ENCODE measurements at places on chromosomes 4 and X.

DNA sequence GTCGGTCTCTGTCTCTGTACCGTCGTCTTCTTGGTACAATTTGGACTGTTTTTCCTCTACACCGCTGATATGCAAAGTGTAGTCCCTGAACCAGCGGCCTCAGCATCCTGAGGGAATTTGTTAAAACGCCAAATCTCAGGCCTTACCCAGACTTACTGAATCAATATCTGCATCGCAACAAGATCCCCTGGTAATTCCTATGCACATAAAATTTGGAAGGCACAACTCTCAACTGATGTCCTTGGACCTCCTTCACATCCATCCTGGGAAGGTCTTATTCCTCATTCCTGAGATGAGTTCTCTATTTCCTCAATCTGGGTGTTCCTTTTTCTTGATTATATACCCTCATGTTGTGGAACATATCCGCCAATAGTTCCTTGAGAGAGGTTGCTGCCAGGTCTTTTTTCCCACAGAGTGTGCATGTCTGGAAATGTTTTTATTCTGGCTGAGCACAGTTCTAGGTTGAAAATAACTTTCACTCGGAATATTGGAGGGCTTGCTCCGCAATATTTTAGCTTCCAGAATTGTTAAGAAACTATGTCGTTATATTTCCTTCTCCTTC lies 738 bp upstream of the HPF1 start:
- no peak for DNase-seq

DNA sequence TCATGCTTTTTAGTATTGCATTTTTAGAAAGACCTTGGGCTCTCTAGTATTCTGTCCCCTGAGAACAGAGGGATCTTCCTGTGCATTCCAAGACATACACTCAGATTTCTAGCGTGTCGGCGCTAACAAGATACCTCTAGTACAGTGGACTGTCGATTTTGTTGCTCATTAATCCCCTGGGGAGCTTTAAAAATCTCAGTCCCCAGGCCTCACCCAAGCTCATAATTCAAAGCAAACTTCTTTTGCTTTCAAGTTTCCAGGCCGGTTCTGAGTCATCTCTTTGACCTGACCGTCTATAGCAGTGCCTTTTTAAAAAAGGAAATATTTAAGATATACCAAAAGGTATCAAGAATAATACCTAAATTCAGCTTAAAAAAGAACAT lies 137.0 kb downstream of the AMMECR1 start:
- no peak for DNase-seq

DNA sequence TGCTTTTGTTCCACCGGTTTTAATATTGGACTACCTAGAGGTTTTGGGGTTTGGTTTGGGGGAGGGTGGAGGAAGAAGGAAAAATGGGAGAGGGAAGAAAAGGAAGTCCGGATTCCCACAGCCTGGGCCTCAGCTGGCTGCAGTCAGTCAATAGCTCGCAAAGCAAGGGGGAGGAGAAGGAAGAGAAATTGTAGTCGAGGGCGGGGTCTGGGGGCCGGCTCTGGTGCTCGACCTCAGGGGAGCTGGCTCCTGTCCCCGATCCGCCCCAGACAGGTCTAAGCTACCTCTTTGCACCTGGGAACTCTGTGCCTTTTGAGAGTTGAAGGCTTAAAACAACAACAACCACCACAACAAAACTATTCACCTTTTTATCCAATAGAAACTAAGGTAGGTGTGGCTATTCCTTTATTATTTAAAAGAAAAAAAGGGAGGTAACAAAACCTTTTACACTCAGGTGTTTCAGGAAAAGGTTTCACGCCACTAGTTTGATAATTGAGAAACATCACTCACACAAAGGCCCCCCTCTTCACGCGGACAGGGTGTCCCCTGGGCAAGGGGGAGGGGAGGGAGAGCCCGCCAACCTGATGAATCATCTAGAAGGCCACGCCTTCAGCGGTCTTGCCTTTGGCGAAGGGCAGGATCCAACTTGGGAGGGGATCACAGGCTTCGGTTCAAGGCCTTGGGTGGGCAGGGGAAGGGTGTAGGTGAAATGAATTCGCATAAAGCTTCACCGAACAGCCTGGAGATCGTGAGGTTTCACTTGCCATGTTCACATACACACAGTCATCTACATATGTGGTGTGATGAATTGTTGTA lies 1.6 kb upstream of the LNX1 start:
- no peak for DNase-seq

DNA sequence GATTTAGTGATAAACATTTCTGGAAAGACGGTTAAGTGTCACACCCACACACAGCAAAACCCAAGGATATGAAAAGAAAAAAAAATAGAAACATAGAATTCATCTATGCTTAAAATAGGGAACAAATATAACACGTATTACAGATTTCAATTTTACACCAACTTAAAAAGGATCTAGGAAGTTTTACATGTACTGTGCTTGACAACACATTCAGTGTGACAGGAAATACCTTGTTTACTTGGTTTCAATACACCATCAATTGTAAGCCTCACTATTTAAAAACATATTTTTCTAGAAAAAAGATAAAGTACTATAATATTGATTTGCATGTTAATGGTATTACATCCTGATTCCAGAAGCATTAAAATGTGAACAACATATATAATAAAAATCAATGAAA lies 77.0 kb upstream of the SPRY1 start:
- DNase-seq, result no peak

DNA sequence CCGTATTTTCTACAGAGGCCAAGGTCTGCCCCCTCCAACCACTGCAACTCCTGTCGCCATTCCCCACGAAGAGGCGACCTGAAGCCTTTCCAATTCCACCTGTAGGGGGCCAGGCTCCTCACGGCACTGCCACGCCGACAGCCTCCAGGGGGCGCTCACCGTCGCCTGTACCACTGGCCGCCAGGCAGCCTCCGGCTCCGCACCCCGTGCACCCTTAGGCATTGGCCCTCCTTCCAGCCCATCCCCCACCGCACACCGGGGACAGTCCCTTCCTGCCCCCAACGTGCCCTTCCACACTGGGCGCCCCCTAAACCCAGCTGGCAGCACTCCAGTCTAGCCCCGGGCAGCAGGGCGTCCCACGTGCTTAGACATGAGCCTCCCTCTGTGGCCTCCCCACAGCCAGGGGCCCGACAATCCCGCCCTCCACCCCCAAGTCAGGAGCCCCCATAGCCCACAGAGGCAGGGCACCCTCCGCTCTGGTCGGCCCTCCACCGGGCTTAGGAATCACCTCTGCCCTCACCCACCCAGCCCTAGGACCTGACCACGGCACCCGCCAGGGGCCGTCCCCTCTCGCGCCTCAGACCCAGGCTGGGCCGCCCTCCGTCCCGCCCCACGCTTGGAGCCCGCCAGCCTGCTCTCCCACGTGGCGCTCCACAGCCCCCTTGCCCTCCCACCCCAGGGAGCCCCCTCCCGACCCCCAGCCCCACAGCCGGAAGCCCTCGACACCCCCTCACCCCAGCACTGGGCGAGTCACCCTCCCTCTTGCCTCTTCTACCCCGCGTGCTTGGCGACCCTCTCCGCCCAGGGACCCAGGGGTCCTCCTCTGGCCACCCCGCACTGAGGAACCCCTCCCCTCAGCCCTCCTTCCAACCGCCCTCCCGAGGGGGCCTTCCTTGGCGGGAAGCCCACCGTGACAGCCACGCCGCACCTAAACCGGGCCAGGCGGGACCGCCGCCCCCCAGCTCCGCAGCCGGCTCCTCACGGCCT lies 711 bp downstream of the PNMA6E start:
- peak; percentile 12 for DNase-seq

GRCh38 chr4:148540622-148541326 lies 98.6 kb upstream of the NR3C2 start:
- DNase-seq, result no peak

GRCh38 chr4:72895408-72895807 lies 174.1 kb downstream of the COX18 start:
- DNase-seq, result no peak

- no peak for DNase-seq
Measured at GRCh38 chr4:87857789-87858188, 25.0 kb downstream of the MEPE start.

- DNase-seq, result no peak
Measured at GRCh38 chr4:169582203-169582602, 30.2 kb downstream of the NEK1 start.

GRCh38 chr4:24141836-24142235 lies 252.0 kb upstream of the PPARGC1A start:
- no peak for DNase-seq

DNA sequence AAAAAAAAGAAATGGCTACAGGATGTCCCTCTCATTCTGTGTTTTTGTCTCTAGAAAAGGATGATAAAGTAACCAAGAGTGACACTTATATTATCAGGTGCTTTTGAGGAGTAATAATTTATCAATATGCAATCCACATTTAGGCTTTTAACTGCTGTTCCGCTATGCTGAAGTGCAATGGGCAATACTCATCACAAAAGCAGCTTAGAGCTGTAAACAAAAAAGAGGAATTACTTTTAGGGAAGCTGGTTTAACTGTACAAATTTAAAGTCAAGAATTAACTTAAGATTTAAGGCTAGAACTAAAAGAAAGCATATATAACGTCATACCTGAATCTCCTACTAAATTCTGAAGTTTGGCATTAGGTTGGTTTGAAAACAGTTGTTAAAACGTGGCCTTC lies 93.5 kb upstream of the DDX3X start:
- no peak for DNase-seq

DNA sequence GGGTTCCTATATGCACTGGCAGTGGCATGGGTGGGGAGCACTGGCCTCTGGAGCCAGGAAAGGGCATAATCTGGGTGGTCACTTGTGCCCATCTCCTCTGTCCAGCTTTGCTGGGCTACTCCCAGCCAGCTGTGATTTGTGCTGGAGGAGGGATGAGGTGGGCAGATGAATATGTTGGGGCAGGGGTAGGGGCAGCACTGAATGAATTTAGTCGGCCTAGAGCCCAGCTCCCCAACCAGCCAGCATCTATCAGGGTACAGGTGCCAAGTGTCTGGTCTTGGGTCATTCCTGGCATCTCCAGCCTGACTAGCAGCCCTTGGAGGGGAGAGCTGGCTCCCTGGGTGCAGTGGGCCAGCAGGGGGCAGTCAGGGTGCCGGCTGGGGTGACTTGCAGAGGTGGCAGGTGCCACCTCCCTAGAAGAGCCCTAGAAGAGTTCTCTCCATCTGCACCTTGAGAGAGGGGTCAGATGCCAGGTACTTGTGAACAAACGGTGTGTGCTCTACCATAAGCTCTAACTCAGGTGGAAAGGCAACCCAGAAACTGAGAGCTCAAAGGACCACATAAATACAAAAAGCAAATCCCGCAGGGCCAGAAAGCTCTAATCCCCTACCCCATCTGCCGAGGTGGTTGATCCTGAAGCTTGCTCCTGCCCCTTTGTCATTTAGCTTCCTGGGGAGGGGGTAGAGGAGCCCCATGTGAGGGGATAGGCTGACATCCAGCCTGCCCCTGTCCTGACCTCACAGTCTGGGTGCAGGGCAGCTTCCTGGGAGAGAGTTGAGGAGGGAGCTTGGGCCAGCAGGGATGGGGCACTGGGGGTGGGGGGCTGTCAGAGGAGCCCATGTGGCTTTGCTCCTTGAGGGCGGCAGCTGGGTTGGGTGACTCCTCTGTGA lies 2.2 kb downstream of the SORCS2 start:
- no peak for DNase-seq

GRCh38 chr4:12244973-12245372 lies 816.3 kb upstream of the HS3ST1 start:
- no peak for DNase-seq

GRCh38 chrX:4674028-4674782 lies 960.8 kb upstream of the PRKX start:
- no peak for DNase-seq

DNA sequence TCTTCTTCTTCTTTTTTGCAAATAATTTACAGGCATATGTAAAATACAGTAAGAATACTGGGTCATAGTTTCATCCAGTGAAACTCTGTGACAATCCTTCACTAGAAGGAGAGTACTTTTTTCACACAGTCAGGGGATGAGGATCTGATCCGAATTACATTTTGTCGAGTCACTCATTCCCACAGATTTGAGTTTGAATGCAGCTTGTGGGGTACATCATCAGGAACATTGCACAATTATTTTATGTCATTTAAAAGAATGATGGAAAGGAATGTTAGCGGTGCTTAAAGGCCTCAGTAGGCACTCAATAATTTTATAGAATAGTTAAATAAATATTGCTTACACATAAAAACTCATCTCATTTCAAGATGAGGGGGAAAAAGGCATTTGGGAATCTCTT lies 88.6 kb downstream of the CHRNA9 start:
- DNase-seq, result no peak

DNA sequence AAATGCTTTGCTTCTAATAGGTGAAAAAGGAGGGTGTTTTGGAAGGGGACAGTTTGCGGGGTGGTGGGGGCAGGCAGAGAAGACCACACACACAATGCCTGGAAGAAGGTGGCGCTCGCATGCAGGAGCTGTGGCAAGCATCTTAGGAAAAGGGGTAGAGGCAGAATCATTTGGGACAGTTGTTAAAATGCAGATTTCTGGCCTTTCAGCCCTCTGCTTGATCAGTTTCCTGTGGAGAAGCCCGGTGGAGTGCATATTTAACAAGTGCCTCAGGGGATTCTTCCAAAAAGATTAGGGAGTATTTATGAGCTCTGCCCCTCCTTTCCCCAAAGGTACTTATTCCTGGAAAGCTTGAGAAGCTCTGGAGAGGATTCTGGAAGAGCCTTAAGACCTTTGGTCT lies 4.8 kb downstream of the NOCT start:
- DNase-seq, result no peak

- peak; percentile 13 for DNase-seq
Measured at GRCh38 chr4:145618210-145618931, 814 bp upstream of the MMAA start.

DNA sequence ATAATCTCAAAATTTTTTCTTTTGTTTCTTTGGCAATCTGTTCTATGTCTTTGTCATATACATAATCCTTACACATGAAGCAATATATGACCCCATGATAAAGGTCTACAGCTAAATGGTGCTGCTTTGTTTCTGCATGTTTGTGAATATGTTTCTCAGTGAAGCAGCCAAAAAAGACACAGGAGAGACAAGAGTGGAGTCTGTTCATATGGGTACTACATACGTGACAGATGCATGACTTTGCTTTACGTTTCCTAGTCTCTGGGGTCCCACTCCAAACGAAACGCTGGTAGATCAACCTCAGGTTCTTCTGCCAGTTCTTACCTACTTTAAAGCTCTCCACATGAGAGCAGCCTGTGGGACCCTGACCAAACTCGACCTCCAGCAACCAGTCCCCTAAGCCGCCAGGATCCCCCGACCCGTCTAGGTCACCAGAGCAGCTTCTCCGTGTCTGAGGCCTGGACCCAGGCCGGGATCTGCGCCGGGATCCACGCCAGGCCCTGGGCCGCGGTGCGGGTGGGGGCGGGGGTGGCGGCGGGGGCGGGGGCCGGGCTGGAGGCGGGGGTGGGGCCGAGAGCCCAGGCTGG lies 1.5 kb downstream of the USP51 start:
- DNase-seq, result no peak

GRCh38 chr4:185837415-185838103 lies 25.6 kb upstream of the SORBS2 start:
- no peak for DNase-seq

- no peak for DNase-seq
Measured at GRCh38 chrX:76454456-76454927, 27.0 kb downstream of the MAGEE1 start.

- no peak for DNase-seq
Measured at GRCh38 chrX:57329008-57329407, 42.5 kb downstream of the FAAH2 start.

- no peak for DNase-seq
Measured at GRCh38 chrX:140920416-140920815, 82.0 kb upstream of the SPANXB1 start.

GRCh38 chr4:42953321-42953720 lies 60.8 kb downstream of the GRXCR1 start:
- DNase-seq, result no peak

All from stimulated activated CD4-positive, alpha-beta T cell treated with anti-CD3 and anti-CD28 coated beads, Interleukin-2, amount 100 ng/mL, for 4 hours (primary cell).